ENCODE measurements at places on chromosomes 11 and 22. TPM values are rescaled to one million over a fixed set of nuclear protein-coding genes. Genes with fewer than 3 reads are reported as not detected.

RAB36 gene
- total RNA-seq: 2.5 TPM

DNA sequence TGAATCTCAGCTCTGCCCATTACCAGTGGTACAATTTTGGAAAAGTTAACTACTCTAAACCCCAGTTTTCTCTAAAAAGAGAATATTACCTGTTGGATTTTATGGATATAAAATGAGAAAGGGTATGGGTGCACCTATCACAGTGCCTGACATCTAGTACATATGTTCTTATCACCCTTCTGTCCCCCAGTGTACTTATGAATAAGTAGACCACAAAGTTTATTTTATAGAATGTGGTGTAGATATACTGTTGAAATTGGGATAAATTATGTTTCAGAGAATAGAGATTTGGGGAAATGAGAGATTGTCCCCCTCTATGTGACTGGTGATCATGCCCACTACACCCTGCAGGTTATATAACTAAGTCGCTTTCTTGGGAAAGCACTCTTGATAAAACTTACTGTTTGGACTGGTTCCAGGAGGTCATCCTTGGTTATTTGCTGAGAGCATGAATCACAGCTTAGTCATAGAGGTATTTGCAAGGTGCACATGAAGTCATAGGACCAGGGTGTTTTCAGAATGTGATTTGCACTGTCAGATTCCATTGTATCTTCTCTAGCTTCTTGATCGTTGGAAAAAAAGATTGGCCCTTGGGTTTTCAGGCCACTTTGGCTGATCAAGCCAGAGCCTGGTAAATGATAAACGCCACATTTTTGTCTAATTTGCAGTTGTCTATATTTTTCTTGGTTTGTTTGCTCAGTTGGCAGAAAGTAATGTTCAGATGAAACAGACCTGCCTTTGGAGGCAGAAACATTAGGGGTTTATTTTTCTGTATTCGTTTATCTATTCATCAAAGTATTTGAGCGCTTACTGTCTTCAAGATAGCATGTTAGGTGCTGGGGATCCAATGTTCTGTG lies 21.3 kb downstream of the STX3 start:
- no peak for DNase-seq

CARNS1 gene
- 0.41 TPM for total RNA-seq

DNA sequence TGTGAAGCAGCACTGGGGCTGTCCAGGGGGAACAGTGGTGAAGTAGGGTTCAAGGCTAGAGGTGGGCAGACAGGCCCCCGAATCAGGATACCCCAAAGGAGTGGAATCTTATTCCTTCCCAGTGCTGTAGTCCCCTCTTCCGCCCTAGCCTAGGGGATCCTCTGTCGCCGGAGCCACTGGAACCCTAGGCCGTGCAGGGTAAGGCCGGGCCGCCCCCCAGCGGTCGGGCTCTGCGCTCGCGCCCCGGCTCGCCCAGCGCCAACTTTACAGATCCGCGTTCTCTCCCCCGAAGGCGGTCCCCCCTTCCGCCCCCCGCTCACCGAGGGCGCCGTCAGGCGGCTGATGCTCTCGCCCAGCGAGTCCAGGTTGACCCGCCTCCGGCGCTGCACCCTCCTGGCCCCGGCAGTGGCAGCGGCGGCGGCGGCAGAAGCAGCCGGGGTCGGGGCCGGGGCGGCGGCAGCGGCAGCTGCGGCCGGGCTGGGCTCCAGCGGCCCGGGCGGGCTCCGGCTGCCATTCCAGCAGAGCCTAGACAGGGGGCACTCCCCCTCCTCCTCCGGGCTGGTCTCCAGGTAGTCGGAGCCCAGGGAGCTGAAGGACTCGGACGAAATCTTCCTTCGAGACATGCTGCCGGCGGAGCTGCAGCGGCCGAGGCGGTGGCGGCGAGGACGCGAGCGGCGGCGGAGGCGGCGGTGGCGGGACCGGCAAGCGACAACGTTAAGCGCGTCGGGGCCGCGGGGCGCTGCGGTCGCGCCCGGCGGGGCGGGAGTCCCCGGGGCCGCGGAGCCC lies 650 bp downstream of the GUCY1A2 start:
- no peak for DNase-seq

- no peak for DNase-seq
These were observed 13.5 kb upstream of the UPB1 start for GRCh38 chr22:24481641-24482040.

DNA sequence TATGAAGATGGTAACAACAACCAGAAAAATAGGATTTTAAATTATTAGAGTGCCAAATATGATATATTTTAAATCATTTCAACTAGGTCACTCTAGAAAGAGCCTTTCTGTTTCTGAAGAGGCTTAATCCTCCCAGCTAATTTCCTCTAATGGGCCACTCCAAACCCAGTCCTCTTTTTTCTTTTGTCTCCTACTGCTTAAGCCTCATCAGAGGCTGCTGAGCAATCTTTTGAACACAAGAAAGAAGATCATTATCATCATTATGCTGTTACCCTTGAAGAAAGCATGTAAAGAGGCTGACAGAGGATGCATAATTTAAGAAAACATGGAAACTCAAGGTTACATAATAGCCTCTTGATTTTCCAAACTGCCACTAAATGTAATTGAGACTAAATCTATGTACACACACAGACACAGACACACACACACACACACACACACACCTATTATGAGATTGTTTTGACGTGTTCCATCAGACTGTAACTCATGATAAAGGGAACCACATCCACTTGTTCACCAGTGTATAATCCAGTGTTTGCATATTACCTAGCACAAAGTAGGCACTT lies 519.6 kb downstream of the METTL15 start:
- no peak for DNase-seq

DNA sequence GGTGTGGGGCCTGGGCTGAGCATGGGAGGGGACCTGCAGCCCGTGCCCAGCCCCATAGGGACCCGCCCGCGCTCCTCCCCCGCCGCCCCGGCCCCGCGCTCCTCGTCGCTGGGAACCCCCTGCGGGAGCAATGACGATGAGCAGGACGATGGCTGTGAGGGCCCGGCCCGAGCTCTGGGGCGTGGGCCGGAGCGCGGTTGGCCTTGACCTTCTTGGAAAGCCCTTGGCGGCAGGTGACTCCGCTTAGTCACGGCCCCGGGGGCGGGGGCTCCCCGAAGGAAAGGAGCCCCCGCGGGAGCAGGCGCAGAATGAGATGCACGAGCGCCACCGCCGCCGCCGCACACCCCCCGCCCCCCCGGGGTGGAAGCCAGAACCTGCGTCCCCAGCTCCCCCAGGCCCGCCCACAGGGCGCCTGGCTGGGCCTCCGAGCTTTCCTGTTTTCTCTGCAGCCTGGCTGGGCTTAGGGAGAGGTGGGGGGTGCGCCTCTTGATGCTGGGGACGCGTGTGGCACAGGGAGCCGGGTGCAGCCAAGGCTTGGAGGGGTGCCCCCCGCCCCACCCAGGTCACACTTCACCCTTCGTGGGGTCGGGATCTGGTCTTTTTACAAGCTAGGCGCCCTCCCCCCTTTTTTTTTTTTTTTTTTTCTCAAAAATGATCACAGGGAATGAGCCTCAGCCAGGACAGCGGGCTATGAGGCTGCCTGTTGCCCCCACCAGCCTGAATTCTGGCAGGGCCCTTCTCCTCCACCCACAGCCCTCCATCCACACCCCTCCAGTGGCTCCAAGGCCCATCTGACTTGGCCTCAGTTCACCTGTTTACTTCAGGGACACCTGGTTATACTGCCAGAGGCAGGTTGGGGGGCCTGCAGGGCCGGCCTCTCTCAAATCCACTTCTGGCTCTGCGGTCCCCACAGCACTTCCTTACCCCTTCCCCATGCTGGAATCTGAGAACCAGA lies 17.9 kb downstream of the CRELD2 start:
- peak; percentile 83 for DNase-seq

OLFML1 gene
- not detected for total RNA-seq

DNA sequence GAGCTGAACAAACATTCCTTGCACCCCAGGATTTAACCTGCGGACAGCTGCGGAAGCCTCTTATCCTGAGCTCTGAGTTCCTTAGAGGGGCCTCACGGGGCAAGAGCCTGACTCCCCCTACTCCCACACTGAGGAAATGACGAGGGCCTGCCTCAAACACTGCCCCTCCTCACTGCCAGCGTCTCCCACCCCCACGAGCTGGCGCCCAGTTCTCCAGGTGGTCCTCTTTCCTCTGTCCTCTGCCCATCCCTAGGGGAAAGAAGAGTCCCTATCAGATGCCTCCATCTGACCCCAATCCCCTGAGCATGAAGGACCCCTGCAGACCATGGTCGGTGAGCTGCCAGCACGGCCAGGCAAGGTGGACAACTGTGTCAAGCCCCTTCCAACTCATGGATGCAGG lies 14.3 kb downstream of the CHST1 start:
- DNase-seq: no peak

DNA sequence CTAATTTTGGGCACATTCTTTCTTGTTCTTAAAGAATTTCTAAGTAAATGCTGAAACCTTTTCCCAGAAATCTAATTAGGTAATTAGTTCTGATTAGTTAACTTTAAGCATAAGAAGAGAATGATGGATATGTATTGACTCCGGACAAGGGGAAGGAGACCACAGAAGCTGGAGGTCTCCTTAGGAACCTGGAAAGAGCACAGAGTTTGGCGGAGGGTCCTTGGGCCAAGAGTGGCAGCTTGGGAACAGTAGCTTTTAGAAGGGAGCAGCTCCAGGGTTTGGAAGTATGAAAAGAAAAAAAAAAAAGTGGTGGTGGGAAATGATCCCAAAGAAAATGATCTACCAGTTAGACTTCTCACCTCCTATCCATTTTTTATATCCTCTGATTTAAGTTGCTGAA lies 42.7 kb downstream of the FAT3 start:
- no peak for DNase-seq

NCR3LG1 gene
- 23.0 TPM for total RNA-seq

DNA sequence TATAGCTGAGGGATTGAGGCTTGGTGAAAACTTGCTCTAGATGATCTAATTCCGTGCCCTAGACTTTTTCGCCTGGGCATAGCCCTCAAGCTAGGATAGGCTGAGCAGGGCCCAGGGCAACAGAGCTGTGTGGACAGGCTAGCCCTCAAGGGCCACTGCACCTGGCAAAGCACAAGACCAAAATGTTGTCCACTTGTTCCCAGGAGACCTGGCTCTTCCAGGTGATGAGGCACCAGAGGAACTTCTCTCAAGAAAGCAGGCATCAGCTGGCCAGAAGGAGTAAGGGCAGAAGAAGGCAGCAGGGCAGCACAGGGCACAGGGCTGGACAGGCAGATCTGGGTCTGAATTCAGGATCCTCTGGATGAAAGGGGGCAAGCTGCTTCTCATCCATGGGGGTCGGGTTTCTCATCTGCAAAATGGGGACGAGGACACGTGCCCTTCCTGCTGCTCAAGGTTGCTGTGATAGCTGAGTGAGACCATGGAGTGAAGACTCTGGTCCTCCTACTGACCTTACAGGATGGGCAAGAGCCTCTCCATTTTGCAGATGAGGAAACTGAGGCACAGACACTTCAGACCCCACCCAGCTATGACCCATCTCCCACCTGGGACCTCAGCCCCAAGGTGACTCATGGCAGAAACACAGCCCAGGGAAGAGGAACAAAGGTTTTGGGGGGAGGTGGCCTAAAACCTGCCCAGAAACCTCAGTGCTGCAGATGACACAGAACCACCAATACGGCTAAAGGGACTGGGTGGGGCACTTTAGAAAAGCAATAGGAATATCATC lies 42.2 kb upstream of the PRDM11 start:
- no peak for DNase-seq

DNA sequence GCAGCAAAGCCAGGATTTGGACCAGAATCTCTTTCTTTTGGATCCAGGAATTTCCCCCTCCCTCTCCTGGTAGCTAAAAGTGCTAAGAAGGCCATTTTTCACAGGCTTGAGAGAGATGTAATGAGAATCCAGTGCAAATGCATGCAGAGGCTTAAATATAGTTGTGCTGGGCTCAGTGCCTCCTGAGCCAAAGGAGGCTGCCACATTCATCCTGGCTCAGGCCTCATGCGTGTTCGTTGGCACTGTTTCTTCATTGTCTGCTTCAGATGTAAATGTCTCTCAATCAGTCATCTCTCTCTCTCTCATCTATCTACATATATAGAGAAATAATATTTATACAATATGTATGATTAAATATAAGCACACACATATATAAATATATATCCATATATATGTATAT lies 83.6 kb downstream of the INSC start:
- no peak for DNase-seq

DNA sequence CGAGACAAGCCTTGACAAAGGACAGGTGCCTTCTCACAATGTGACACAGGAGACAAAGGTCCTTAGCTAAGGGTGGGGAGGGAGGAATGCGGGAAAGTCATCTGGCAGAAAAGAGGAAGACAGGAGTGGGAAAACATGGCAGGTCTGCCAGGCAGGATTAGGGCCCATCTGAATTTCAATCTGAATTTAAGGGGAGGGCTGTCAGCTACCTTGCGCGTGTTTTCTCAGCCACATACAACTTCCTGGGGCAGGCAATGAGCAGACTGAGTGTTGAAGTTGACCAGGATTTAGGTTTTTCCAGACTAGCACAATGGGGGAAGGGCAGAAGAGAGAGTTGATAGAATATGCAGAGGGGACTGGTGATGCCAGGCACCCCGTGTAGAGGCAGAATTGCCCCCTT lies 66.7 kb upstream of the LARGE1 start:
- no peak for DNase-seq

GRCh38 chr11:83047515-83048225 lies 24.0 kb downstream of the RAB30 start:
- DNase-seq: no peak

- peak; percentile 30 for DNase-seq
These were observed 113.8 kb downstream of the NECTIN1 start for GRCh38 chr11:119615003-119615881.

OR51A2 gene
- not detected for total RNA-seq

GRCh38 chr22:30926706-30927105 lies 41.9 kb downstream of the MORC2 start:
- no peak for DNase-seq

DNA sequence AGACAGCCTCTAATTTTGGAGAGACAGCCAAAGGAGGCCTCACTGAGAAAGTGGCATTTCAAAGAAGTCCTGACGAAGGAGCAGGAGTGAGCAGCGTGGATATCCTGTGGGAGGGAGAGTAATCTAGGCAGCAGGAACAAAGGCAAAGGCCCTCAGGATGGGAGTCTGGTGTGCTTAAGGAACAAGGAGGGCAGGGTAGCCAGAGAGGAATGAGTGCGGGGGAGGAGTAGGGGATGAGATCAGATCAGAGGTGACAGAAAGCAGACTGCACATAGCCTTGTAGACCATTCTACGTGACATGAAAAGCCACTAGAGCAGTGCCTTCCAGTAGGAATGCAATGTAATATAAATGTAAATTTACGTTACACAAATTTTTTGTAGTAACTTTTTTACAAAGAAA lies 5.6 kb downstream of the SLC36A4 start:
- DNase-seq: no peak

DNA sequence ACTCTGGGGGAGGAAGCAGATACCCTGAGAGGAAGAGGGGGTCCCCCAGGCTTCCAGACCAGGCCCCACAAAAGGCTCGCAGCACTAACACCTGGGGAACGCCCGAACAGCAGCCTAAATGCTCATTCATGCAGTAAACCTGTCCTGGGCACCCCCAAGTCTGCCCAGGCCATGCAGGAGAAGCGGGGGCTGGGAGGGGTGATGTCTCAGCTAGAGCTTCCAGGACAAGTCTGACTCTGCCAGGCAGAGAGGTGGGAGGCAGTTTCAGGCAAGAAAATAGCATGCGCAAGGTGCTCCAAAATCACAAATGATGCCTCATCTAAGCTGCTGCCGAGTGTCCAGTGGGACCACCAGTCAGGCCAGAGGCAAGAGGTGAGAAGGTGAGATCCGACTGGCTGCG lies 14.6 kb downstream of the CABP7 start:
- DNase-seq: no peak

GRCh38 chr11:75836417-75836816 lies 21.4 kb downstream of the UVRAG start:
- DNase-seq: no peak

DTX4 gene
- 9.4 TPM for total RNA-seq

- no peak for DNase-seq
These were observed 68.7 kb downstream of the MN1 start for GRCh38 chr22:27732841-27733240.

HPX gene
- 5.2 TPM for total RNA-seq

UBQLNL gene
- total RNA-seq: 0.13 TPM
